ENCODE measurements at places on chromosomes 11 and 22.

DNA sequence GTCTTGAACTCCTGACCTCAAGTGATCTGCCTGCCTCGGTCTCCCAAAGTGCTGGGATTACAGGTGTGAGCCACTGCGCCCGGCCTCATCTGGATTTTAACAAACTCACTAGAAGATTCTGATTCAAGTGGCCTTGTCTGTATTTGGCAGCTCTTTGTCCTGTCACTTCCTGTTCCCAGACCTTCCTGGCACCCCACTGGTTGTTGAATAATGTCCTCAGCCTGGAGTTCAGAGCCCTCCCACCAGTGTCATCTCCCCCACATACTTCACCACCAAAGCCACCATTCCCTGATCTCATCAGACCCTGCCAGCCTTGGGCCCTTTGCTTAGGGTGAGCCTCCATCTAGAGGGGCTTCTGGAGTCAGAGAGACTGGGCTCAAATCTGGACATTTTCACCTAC is 3.3 kb downstream of the PELI3 start:
- DNase-seq, result no peak

GRCh38 chr11:129440028-129440713 is 64.5 kb downstream of the BARX2 start:
- no peak for DNase-seq

- DNase-seq, result no peak
Observed at GRCh38 chr11:2572491-2573239, 127.1 kb downstream of the KCNQ1OT1 start.

DNA sequence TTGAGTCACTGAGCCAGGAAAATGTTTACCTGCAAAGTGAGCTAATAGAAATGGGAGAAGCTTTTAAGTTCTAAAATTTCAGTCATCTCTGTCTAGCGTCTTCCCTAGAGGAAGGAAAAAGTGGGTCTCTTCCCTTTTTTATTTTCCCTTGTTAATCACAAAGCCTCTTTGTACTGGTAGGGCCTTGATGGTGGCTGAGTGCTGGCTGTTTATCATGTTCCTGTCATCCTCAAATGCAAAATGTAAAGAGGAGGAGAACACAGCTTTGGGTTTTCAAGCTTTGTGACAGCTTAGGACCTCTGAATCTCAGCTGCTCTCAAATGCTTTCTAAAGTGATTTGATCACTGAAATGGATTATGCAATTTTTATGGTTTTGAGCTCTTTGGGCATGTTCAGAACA is 222.0 kb downstream of the TMEM135 start:
- no peak for DNase-seq

DNA sequence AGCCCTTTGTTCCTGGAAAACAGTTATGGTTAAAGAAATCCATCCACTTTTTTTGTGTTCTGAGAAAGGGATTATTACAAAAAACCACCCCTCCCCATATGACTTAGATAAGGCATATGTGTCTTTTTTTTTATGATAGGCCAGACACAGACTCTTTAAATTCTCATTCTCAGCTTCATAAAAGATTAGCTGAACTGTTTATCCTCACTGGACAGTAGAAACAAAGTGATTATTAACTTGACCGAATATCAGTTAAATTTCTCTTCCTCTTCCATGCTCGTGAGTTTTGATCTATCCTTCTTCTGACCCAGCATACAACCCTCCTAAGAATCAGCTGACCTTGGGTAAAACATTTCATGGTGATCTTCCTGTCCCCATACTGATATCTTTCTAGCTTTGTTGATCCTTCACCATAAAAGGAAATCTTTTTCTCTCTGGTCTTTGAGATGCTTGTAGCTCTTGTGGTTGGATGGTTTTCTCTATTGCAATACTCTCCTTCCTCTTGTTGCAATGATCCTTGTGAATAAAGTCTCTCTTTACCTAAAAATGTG is 26.2 kb downstream of the OR2AG2 start:
- no peak for DNase-seq

- no peak for DNase-seq
Observed at GRCh38 chr22:30481711-30482110, 9.9 kb upstream of the SEC14L3 start.

DNA sequence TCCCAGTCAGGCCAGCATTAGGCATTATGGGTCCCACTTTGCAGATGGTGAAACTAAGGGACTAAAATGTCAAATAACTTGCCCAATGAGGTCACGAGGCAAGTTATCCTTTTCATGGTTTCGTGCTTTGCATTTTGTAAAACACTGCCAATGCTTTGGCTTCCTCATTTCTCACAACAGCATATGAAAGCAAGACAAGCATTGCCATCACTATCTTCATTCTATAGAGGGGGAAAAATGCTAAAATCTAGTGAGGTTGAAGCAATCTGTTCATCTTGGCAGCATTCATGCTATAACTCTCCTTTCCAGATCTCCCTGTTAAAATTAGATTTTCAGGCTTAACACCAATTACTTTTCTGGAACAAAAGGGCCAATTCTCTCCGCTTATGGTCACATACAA is 14.8 kb downstream of the FAM181B start:
- DNase-seq, result no peak

GRCh38 chr11:66749091-66749490 is 20.1 kb upstream of the SPTBN2 start:
- DNase-seq, result no peak

DNA sequence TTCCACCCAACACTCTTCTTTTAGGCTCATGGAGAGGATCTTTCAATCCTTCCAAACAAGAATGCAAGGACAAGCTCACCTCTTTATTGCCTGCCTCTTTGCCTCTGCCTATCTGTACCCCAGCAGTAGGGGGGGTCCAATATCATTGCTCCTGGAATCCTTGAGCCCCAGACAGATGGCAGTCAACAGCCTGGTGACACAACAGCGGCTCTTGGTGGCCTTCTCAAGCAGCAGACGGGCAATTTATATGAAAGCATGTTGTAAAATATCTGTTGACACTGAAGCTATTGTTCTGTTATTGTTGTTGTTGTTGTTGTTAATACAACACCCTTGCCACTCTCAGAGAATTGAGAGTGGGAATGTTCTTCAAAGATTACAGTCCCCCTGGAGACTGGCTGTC is 480.0 kb upstream of the CADM1 start:
- no peak for DNase-seq

GRCh38 chr22:19951346-19951745 is 9.7 kb upstream of the TXNRD2 start:
- DNase-seq, result no peak

DNA sequence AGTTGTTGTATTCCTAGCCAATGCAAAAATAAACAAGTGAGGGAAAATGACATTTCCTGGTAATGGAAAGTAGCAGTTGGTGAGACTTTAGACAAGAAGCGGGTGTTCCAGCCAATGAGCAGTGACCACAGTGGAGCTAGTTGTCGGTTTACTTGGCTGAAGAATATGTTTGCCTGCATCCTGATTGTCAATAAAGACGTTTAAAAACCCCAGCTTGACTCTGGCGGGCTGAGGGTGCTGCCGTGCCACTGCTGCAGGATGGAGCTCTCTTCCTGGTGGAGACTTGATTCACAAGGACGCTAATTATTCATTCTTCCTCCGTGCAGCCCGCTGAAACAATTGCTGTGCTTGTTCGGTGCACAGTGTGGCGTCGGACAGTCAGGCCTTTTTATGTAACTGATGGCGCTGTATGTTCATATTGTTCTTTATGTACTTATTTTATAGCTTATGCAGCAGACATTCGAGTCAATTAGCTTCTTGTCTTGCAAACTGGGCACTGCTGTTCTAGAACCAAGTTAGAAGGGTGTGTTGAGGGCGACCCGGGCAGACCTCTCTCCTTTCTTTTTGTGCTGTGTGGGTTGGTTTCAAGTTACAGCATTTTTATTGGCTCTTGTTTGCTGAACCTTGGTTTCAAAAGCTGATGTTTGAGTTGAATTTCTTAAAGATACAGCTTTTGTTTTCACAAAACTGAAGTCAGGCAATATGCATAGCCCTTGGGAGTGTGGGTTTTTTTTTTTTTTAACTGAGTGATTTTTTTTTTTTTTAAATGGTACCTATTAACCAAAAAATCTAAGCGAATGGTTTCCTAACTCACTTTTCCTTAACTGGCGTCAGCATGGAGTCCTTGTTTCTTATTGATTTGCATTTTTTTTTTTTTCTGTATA is 153.9 kb downstream of the TEAD1 start:
- peak; percentile 39 for DNase-seq

DNA sequence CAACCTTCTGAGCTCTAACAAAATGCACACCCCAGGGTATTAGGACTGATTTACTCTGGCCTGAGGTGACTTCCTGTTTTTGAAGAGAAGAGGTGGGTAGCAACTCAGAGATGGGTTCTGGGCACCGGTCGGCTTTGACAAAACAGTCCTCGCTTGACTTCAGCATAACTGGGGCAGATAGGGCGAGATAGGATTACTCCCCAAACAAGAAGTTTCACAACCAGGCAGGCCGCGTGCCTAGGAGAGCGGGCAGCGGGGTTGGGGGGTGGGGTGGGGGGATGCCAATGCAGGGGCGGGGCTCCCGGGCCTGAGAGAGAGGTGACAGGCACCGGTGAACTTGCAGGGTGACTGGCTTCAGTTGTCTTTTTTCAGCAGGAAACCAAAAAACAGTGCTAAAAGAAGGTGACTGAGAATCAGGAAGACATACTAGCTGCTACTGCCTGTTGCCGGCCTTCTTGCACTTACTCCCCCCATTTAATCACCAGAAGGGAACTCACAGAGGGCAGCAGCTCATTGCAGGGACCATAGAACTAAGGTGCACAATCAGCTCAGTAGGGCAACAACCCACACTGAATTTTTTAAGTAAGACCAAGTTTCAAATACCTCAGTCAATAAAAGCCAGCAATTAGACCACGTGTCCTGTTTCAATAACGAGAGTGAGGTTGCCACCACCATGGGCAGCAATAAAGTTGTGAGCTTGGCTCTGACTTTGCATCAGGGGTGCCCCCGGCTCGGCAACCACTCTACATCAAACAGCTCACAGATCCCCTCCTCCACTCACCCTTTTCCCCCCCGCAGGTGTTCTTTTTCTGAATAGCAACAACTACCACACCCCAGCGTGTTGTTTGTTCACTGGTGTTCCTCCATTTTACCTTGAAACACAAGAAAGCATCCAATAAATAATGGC is 37.2 kb upstream of the ETS1 start:
- DNase-seq, result no peak

- DNase-seq, result no peak
Observed at GRCh38 chr22:17472932-17473331, 90.4 kb upstream of the SLC25A18 start.

DNA sequence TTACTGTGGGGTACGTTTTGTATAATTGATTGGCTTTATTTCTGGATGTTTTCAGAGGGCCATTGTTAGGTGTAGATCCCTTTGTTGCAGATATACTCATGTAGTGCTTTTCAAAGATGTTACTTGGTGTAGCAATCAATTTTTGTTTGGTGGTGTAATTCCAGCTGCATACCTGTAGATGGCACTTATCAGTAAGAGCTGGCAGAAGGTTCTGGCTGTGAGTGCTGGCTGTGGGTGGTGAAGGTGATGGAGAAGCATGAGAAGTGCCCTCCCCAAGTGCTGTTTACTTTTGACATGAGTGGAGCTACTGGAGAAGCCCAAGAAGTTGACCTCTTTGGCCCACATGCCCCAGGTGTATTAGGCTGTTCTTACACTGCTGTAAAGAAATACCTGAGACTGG is 1074.9 kb downstream of the FAM181B start:
- DNase-seq, result no peak

DNA sequence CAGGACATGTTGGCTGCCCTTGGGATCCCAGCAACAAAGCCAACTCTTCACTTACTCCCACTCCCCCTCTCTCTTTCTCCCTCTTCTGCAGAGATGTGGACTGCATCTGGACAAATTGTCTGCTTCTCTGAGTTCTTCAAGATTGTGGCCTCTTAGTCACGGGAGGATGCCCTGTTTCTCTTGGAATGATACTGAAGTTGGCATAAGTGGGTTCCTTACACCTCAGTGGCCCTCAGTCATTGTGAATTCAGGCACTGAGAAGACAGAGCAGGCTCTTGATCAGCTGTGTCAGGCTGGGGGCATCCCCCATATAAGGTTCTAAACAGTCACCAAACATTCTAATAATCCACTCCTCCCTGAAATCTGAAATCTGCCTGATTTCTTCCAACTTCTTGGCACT is 6.1 kb upstream of the E2F8 start:
- DNase-seq, result no peak

GRCh38 chr11:79762279-79762921 is 321.6 kb upstream of the TENM4 start:
- DNase-seq, result no peak

DNA sequence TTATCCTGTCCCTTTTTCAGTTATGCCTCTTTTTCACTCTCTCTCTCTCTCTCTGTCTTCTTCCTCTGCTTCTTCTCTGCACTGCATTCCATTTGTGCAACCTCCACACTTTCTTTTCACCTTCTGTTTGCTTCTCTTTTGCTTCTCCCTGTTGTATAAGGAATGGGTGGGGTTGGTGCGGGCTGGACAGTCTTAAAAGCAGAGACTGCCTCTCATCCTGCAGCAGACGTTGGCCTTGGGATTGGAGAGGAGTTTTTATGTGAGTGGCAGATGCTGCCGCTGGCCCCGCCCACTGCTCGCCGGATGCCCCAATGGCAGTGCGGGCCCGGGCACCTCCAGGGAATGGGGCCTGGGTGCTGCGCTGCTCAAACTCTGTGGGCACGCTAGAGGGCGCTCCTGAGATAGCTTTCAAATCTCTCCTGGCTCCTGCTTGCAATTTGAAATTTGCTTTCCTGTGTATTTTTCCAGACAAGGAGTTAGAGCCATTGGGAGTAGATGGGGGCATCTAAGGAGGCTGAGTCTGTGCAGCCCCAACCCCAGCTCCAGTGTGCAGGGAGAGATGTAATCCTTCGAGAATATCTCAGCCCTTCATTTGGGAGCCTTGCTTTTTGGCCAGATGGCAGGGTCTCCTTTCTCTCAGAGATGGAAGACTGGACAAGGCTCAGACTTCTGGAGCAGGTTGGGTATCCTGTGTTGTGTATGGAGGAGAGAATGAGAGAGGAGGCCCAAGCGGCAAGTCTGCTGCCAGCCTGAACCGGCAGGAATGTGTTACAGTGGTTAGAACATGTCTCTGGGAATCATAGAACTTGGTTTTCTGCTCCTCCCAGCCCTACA is 81.2 kb downstream of the GRAMD1B start:
- DNase-seq, result peak; percentile 44

- DNase-seq, result no peak
Observed at GRCh38 chr11:2460540-2461252, 15.9 kb downstream of the KCNQ1 start.

GRCh38 chr22:29762263-29762662 is 4.5 kb downstream of the ZMAT5 start:
- no peak for DNase-seq

DNA sequence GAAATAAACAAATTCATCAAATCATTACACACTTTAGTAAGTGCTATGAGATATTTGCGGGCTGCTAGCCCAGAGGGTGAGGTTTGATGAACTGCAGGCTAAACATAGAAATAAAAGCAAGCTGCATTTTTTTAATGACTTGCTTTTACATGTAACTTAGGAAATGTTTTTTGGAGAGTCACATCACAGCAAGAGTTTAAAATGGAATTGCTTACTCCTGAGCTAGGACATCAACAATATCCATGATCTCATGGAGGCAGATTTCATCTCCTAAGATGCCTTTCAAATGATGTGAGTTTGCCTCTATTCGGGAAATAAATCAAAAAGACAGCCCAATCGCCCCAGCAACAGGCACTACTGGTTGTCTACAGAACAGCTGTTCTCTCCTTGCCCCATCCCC is 73.4 kb upstream of the CD44 start:
- no peak for DNase-seq
